ENCODE measurements at places on chromosomes 7 and 10.

- no peak for ATAC-seq
These were observed 399.5 kb upstream of the ANKRD30A start for GRCh38 chr10:36725581-36726520.

DNA sequence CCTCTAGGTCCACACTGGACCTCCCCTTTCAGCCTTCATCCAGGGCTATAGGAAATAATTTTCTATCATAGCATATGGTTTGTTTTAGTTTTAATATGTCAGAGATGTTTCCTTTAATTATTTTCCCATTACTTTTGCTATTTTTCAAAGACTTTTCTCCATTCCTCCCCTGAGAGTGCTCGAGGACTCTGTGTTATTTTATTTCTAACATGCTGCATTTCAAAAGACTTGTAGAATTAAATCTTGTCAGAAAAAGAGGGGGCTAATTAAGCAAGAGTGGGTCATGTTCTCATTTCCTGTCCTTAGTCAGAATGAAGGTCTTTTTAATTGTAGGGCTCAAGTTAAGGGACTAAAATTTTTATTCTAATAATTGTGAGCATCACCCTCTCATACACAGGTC lies 71.6 kb upstream of the CTTNBP2 start:
- ATAC-seq = no peak

GRCh38 chr10:15321431-15322341 lies 49.4 kb downstream of the FAM171A1 start:
- ATAC-seq = no peak

DNA sequence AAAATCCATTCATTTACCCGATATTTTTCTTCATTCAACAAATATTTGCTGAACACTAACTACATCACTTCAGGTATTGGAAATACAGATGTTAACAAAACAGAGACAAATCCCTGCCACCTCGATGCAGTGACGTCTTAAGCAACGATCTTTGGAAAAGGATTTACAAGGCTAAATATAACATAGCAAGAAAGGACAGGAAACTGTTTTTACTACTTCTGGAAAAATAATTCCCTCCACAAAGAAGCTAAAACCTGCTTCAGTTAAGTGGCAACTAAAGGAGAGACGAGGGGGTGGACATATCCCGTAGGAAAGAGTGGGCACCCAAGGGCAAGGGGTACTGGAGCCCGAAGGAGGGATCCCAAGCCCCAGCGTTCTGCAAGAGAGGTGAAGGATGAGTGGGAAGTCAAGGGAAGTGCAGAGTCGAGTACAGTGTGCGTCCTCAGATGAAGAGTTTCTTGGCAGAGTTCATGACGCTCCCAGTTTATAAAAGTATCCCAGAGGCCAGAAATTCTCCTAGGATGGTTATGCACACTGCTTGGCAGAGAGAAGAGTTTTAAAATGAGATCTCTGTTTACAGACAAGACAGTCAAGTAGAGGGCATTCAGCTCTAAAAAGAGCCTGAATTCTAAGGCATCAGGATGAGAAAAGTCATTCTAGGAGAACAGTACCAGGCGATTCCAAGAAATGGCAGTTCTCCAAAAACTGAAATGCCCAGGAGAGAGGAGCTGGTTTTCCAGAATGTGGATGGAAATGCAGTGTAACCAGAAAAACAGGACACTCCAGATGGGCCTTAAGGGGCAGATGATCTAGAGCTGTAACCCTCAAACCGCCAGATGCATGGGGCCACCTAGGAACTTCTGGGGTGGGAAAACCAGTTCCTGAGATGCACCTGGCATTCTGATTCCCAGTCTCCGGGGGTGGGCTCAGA lies 97.3 kb downstream of the GRB10 start:
- ATAC-seq = no peak

- no peak for ATAC-seq
These were observed 170.6 kb downstream of the ARHGAP21 start for GRCh38 chr10:24553051-24553612.

DNA sequence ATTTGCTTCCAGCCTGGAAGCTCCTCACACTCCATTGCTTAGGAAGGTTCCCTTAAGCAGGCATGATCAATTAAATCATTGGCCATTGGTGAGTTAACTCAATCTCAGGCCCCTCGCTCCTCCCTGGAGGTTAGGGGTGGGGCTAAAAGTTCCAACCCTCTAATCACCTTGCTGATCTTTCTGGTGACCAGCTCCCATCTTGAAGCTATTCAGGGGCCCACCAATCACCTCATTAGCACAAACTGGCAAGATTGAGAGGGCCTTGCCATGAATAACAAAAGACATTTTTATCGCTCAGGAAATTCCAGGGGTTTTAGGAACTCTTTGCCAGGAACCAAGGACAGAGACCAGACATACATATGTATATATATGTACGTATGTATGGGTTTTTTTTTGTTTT lies 58.4 kb downstream of the AGK start:
- no peak for ATAC-seq

DNA sequence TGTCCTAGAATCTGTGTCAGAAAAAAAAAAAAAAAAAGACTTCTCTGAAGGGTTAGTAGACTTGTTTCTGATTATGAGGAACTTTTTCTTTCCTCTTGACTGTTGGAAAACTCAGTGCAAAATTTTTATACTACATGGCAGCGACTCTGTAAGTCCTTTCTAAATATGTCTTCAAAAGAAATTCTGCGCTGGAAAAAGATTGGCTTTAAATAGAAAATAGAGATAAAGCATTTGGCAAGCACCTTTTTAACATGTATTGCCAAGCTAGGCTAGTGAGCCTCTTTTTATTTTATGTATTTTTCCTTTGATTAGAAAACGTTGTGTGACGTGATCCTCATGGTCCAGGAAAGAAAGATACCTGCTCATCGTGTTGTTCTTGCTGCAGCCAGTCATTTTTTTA lies 17.9 kb downstream of the KLHL7 start:
- no peak for ATAC-seq

DNA sequence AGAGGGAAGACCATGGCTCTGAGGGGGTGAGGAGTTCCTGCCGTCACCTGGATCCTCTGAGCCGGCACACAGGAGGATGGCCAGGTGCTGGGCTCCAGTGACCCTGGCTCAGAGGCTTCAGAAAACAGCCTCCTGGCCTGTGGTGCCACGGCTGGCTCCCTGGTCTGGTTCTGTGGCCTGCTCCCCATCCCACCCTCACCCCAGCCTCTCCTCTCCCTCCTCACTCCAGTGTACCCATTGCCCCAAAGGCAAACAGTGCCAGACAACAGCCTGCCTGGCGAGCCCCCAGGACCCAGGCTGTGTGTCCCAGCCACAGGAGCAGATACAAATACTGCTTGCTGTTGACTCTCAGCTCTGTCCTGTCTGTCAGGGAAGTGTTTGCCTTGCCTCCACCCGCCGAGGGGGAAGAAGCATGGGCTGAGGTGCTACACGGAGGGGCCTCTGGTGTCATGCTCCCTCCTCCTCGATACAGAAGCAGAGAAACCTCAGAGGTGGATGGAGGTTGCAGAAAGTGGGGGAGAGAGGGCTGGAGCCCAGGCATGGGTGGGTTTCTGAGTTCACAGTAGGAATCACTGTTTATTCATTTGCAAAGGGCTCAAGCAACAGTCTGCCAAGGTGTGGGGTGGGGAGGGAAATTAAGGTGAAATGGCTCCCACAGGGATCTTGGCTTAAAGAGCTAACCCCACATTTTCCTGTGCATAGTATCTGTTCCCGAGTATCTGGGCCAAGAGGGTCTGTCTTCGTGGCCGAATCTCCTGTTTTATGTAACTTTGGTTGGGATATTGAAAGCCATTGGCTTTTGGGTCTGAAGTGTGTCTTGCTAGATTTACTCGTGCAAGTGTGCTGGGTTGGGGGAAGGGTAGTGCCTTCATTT lies 5.5 kb downstream of the ADRA2A start:
- no peak for ATAC-seq

- ATAC-seq = no peak
These were observed 136.2 kb upstream of the SHH start for GRCh38 chr7:155948423-155948822.

- ATAC-seq = no peak
These were observed 362.7 kb downstream of the DNAJB6 start for GRCh38 chr7:157699357-157700013.

- no peak for ATAC-seq
These were observed 139.4 kb downstream of the CCDC71L start for GRCh38 chr7:106521541-106521940.
